GM23248 (cell line): ENCODE measurements at places on chromosomes 12 and 14.

GRCh38 chr12:52090291-52090690 lies 10.8 kb downstream of the SMIM41 start:
- DNase-seq: no peak

GRCh38 chr12:32002848-32003493 lies 43.8 kb downstream of the RESF1 start:
- DNase-seq: peak; percentile 24

DNA sequence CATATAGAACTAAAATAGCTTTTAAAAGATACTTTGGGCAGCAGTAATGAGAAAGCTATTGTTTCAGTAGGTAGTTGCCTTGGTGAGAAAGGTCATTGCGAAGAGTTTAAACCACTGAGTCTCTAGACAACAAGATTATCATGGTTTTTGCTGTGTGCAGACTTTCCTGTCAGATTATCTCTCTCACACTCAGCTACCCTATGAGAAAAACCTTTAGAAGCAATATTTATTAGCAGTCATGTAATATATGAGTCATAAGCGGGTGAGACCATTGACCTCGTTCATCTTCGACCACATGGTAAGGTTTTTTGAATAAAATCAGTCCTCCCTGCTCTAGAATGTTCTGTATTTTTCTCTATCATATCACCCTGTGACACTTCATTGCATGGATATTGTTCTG lies 59.9 kb downstream of the GPR65 start:
- DNase-seq: no peak

GRCh38 chr12:92973614-92974013 lies 44.5 kb upstream of the EEA1 start:
- peak; percentile 80 for DNase-seq

DNA sequence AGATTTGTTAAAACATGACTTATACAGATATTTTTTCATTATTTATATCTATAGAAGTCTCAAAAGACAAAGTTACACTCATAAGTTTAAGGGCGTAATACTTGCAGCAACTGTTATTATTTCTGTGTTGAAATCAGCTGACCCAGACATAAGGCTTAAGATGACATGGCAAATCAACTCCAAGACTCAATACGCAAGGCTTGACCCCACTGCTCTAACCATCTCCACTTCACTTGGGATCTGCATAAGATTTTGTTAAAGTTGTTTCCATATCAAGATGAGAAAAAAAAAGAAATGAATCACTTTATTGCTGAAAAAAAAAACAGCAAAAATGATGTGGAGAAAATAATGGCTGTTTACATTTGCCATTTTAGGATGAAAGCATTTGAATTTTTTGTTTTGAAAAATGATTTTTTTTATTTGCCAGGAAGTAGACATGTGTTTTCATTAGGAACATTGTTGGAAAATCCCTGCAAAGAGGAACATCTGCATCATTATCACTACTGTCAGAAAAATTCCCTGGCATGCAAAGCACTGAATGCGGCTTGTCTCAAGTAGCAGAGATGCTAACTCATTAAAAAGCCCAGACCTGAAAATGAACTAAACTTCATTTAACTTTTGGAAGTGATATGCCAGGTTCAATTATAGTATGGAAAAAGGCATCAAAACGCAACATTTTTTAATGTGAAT lies 73.5 kb downstream of the LIN7A start:
- peak; percentile 18 for DNase-seq

GRCh38 chr14:66649498-66649897 lies 141.6 kb downstream of the GPHN start:
- DNase-seq: no peak

DNA sequence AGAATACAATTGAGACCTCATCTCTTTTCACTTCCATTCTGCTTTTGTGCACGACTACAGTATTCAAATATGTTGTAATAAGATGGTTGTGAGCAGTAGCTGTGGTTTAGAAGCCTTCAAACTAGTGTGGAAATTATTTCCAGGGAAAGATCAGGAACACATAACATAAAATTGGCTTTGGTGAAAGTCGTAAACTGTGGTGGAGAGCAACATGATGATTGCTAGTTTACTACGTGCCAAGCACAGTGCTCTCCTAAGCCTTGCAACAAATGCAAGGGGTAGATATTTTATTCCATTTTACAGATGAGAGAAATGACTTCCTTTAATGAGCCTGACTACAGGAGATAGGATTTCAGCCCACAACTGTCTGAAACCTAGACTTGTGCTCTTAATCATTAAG lies 172.4 kb upstream of the LMNTD1 start:
- peak; percentile 0 for DNase-seq

GRCh38 chr12:76674669-76675315 lies 89.1 kb upstream of the ZDHHC17 start:
- no peak for DNase-seq

DNA sequence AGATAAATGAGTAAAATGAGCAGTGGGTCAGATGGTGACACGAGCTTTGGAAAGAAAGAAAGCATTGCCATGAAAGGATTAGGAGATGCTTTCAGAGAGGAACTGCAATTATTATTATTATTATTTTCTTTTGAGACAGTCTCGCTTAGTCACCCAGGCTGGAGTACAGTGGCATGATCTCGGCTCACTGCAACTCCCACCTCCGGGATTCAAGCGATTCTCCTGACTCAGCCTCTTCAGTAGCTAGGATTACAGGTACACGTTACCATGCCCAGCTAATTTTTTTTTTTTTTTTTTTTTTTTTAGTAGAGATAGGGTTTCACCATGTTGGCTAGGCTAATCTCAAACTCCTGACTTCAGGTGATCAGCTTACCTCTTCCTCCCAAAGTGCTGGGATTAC lies 77.4 kb downstream of the ST8SIA1 start:
- DNase-seq: no peak

GRCh38 chr12:111757361-111758119 lies 9.2 kb upstream of the ALDH2 start:
- no peak for DNase-seq
